ENCODE measurements at places on chromosomes 13 and 19. TPM values are rescaled to one million over a fixed set of nuclear protein-coding genes. Genes with fewer than 3 reads are reported as not detected.

The ADGRE1 gene
- total RNA-seq: 0.08 TPM

The TPRX2 gene
- not detected for total RNA-seq

The C19orf38 gene
- 0.71 TPM for total RNA-seq

The METTL21C gene
- total RNA-seq: not detected

The PRR20E gene
- not detected for total RNA-seq

The LILRB3 gene
- 1.1 TPM for total RNA-seq

The CCDC70 gene
- total RNA-seq: not detected

The LILRB1 gene
- total RNA-seq: not detected

The TJP3 gene
- 0.21 TPM for total RNA-seq

The FBXO17 gene
- 29.0 TPM for total RNA-seq

The PCDH17 gene
- total RNA-seq: 0.40 TPM

The SIGLEC6 gene
- not detected for total RNA-seq

The CELF5 gene
- total RNA-seq: not detected

The SOX1 gene
- total RNA-seq: not detected

The ZNF888 gene
- 1.5 TPM for total RNA-seq

The PTGIR gene
- not detected for total RNA-seq

The RYR1 gene
- total RNA-seq: 0.03 TPM

The ZNF726 gene
- total RNA-seq: 1.6 TPM

The SARS2 gene
- total RNA-seq: 22.7 TPM

The PRKD2 gene
- total RNA-seq: 4.6 TPM

The PNMA8B gene
- total RNA-seq: not detected

The CACNA1A gene
- total RNA-seq: not detected

The CYP2A7 gene
- not detected for total RNA-seq

The GPC6 gene
- total RNA-seq: 6.6 TPM

The ZNF471 gene
- 0.88 TPM for total RNA-seq

The TMEM190 gene
- total RNA-seq: not detected

The NALCN gene
- total RNA-seq: 0.24 TPM

The DAND5 gene
- not detected for total RNA-seq

The JUNB gene
- total RNA-seq: 30.7 TPM

The FBXL3 gene
- 36.4 TPM for total RNA-seq

The CLEC17A gene
- not detected for total RNA-seq

All from SK-MEL-5 (cell line).